Activated CD8-positive, alpha-beta memory T cell treated with anti-CD3 and anti-CD28 coated beads for 24 hours (primary cell): ENCODE measurements at places on chromosomes 16 and 17.

- no peak for DNase-seq
Measured at GRCh38 chr16:2042171-2042985, 5.3 kb downstream of the NTHL1 start.

- DNase-seq, result peak; percentile 66
Measured at GRCh38 chr17:38867968-38868816, 1.7 kb upstream of the LASP1 start.

DNA sequence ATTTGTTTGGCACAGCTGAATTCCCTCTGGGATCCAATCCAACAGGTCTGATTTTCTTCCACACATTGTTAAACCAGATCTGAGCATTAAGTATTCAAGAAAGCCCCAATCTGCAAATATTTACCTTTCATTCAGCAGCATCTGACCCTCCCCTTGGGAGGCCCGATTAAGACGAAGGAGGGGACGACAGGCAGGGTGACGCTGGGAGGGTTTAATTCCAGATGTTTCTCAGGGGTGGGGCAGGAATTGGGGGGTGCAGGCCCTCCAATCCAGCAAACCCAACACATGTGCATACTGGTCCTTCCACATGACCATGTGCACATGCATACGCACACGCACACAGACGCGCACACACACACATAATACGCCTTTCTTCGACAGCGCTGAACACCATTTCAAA, 240.5 kb downstream of the GSG1L start:
- DNase-seq, result no peak

DNA sequence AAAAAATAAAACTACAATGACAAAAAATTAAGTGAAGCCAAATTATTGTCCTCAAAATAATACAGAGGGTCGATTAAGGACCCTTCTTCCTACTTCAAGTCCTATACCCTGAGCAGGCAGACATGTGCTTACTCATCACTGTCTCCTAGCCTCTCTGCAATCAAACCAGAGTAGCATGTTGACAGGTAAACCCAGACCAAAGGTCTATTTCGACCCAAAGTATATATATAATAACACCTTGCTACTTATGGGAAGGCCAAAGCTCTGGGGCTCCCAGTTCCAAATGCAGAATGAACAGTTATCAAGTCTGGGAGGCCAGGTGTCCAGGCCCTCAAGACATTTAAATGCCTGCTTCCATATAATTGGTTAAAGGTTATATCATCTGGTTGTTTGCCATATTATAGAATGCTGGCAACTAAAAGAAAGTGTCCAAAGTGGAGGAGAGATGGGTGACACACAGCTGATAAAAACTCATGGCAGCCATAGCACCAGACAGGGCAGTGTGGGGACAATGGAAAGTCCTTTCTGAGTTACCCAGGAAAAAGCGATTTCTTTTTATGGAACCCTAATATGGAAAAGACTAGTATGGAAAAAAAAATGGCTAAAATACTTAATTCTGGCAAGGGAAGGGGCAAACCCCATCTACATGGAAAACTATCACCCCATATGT, 53.6 kb downstream of the N4BP1 start:
- DNase-seq, result no peak

DNA sequence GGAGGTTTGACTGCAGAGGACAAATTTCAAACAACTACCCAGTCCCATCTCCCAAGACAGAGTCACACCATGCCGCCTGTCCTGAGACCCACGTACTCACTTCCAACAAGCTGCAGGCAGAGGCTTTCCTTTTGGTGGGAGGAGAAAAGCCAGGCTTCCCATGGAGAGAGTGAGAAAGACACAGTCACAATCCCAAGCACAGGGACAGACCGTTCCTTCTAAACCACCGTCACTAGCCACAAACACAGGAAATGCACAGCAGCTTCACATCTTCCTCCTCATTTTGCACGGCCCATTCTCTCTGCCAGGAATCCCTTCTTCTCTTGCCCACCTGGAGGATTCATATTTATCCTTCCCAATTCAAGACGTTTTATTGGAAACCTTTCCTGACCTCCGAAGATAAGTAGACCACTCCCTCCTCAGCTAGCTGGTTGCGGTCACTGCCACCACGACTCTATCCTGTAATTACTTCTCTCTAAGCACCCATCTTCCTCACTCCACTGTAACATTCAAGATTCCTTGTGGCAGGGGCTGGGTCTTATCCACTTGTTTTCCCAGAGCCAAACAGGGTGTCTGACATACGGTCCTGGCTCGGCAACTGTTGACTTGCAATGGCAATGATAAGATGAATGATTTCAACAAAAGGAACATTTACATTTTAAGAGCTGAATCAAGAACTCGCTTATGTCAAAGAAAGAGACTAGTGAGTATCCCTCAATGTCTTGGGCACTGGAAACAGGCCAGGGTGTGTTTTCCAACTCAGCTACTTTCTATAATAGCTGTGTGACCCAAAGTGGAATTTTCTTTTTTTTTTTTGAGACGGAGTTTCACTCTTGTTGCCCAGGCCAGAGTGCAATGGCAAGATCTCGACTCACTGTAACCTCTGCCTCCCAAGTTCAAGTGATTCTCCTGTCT, 87.6 kb downstream of the XYLT1 start:
- DNase-seq, result no peak

- no peak for DNase-seq
Measured at GRCh38 chr16:22317001-22317530, 19.9 kb downstream of the POLR3E start.

GRCh38 chr16:17277981-17278381, 192.8 kb downstream of the XYLT1 start:
- DNase-seq, result no peak

GRCh38 chr16:23941963-23942564, 106.3 kb downstream of the PRKCB start:
- DNase-seq, result no peak

DNA sequence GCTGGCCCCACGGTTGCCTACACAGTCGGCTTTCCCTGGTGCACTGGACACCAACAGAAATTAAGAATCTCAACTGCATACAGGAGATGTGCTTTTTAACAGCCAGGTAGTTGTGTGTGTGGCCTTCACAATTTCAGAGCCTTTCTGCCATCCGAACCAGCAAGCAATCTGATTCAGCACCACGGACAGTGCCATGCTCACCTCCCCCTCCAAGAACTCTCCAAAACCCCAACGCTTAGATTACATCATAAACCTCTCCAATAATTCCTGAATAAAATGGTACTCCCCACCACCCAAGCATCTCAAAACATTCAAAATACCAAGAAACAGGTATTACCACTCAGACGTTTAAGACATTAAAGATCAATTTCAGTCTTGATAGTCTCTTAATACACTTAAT, 31.8 kb downstream of the USP7 start:
- peak; percentile 71 for DNase-seq

- DNase-seq, result no peak
Measured at GRCh38 chr16:66952430-66953110, 8.5 kb upstream of the CES3 start.

- DNase-seq, result no peak
Measured at GRCh38 chr17:65583921-65584603, 22.6 kb upstream of the AXIN2 start.

DNA sequence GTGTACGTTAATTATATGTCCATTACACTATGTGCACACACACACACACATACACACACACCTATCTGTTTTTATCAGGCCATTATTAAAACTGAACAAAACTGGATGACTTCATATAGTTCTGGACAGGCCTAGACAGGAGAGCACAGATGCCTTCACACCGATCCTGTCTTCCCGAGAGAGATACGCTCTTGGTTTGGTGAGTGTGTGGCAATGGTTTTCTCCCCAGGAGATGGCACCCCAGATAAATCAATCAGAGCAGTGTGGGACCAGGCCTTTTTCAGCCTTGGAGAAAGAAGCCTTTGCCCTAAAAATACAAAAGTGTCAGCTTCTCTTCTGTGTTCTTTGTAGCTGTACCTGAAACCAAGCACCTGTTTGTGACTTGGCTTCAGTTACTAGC, 83.7 kb downstream of the CPPED1 start:
- DNase-seq, result peak; percentile 15

GRCh38 chr17:66569572-66569971, 265.3 kb upstream of the CACNG5 start:
- DNase-seq, result no peak

- DNase-seq, result no peak
Measured at GRCh38 chr17:70896843-70897242, 727.5 kb downstream of the KCNJ2 start.
